ENCODE measurements at places on chromosomes 12 and 14. TPM values are rescaled to one million over a fixed set of nuclear protein-coding genes. Genes with fewer than 3 reads are reported as not detected.

GRCh38 chr12:4833524-4833923, 76.2 kb upstream of the KCNA1 start:
- no peaks in the 10 kb centered on the region for H3K4me1 ChIP-seq
- no peaks in the 10 kb centered on the region for H3K36me3 ChIP-seq
- H3K4me3 ChIP-seq = no peak overlapping the region
- no peak overlapping the region for H3K27ac ChIP-seq
- H3K27me3 ChIP-seq = peaks cover 27% of the 10 kb centered on the region

DNA sequence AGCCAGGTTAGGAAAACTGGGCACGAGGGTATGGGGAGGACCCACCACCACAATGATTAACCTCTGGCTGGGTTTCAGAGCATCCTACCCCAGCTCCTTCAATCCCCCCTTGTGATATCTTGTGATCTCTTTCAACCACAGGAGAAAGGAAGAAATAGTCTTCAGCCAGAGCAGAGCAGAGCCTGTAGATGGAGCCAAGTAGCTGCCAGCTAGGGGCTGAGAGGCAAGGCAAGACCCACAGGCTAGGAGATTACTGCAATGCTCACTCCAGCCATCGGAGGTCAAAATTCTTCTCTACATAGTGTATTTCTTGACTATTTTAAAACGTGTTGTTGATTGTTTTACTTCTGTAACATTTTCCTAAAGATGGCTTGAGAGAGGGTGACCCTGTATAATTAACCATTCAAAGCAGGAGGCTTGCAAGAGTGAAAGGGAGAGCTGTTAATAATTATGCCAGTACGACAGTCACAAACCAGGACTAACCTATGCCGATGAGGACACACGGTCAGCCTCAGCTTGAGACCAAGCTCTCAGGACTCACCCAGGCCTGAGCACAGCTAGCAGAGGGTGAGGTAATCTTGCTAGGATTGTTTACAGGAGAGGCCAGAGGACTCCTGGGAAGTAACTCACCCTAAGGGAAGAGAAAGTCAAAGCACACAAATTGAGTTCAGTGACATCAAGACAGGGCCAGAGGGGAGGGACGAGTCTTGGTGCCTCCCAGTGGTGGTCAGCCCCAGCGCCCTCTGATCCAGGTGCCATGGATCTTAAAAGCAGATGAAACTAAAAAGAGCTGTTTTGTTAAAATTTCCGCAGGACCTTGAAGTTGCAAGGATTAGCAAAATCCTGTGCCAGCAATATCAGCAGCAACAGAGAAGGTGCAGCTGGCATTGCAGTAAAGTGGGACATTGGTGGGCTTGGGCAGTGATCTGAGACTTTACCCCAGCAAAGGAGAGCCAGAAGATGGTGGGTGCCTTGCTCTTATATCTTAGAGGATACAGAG, 29.8 kb upstream of the CDKN3 start:
- no peaks in the 10 kb centered on the region for H3K27me3 ChIP-seq
- H3K27ac ChIP-seq = no peak overlapping the region
- peak; percentile 88 for DNase-seq
- H3K4me1 ChIP-seq = peaks cover 60% of the 10 kb centered on the region

GRCh38 chr12:112837629-112838197, 46.2 kb downstream of the RPH3A start:
- peaks cover 50% of the 10 kb centered on the region for H3K4me1 ChIP-seq
- DNase-seq = peak; percentile 91
- H3K27ac ChIP-seq = peak overlapping the region; percentile 97
- H3K27me3 ChIP-seq = no peaks in the 10 kb centered on the region

DNA sequence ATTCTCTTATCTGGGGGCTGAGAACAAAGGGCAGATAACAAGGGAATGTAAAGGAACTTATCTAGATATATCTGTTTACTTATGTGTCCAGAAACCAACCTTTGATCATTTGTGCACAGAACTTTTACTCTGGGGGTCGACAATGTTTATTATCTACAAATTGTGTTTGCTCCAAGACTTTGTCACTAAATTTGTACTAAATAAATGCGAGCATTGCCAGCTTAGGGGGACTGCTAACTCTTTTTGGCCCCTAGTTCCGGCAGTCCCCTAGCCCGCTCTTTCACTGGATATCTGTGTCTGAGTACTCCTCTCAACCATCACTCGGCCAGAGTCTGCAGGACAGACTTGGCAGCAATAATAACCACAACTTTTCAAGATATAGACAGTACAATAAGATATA, 88.2 kb downstream of the FSCB start:
- H3K4me3 ChIP-seq = no peak overlapping the region
- H3K4me1 ChIP-seq = no peaks in the 10 kb centered on the region
- H3K27ac ChIP-seq = no peak overlapping the region
- H3K36me3 ChIP-seq = no peaks in the 10 kb centered on the region
- no peak for DNase-seq
- no peaks in the 10 kb centered on the region for H3K27me3 ChIP-seq

RNASE3 gene
- not detected for total RNA-seq

ANO4 gene
- total RNA-seq = not detected

DNA sequence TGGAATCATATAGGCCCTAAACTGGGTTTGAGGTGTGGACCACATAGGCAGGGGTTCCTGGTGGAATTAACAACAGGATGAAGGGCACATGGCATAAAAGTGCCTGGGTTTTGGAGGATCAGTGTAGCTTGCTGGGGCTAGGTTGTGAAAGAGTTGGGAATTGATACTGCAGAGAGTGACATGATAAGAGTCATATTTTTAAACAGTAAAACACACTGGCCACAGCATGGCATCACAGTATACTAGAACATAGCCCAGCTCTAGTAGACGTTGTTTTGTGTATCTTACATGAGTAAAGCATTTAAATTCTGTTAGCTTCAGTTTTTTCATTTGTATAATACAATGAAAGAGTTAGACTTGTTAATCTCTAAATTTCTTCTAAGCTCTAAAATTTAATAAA, 102.0 kb downstream of the POLR3B start:
- H3K27me3 ChIP-seq = no peaks in the 10 kb centered on the region
- no peak for DNase-seq
- H3K27ac ChIP-seq = no peak overlapping the region
- H3K36me3 ChIP-seq = peaks cover 42% of the 10 kb centered on the region
- H3K4me3 ChIP-seq = no peak overlapping the region

- no peaks in the 10 kb centered on the region for H3K4me1 ChIP-seq
- H3K27me3 ChIP-seq = peaks cover 73% of the 10 kb centered on the region
- no peaks in the 10 kb centered on the region for H3K36me3 ChIP-seq
- DNase-seq = no peak
Measured at GRCh38 chr12:54708826-54709225, 60.7 kb upstream of the DCD start.

BIN2 gene
- not detected for total RNA-seq

RPS29 gene
- total RNA-seq = 1,420 TPM

AHNAK2 gene
- 25.0 TPM for total RNA-seq

DNA sequence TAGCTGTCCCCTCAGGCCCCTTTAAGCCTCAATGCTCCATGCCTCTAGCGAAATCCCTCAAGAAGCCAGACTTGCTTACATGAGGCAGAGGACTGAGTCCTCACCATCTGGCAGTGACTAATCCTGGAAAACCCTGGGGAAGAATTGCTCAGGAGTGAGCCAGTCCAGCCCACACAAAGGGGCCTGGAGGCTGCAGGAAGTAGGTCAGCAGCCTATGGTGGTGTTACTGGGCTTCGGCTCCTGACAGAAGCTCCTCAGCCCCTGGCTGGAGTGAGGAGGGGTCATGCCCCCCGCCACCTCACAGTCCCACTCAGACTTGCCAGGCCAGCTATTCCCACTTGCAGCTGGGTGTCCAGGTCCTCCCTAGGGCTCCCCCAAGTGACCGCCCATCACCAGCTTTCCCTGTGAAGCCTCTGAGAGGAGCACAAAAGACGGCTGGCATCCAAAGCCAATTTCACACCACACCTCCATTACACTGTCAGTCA, 250.5 kb downstream of the DPF3 start:
- H3K4me1 ChIP-seq = peaks cover 55% of the 10 kb centered on the region
- peak overlapping the region; percentile 76 for H3K27ac ChIP-seq
- peak; percentile 98 for DNase-seq
- no peaks in the 10 kb centered on the region for H3K27me3 ChIP-seq
- H3K36me3 ChIP-seq = peaks cover 6% of the 10 kb centered on the region

- no peaks in the 10 kb centered on the region for H3K4me1 ChIP-seq
- no peaks in the 10 kb centered on the region for H3K27me3 ChIP-seq
- H3K27ac ChIP-seq = no peak overlapping the region
Measured at GRCh38 chr14:84254290-84254689, 1275.7 kb upstream of the FLRT2 start.

GRCh38 chr12:116339062-116339461, 61.6 kb upstream of the MED13L start:
- no peaks in the 10 kb centered on the region for H3K36me3 ChIP-seq
- no peak overlapping the region for H3K4me3 ChIP-seq
- H3K27ac ChIP-seq = no peak overlapping the region
- DNase-seq = no peak
- 0 out of 2 replicates have a peak, but pooled peaks cover 3% of the 10 kb centered on the region for H3K4me1 ChIP-seq

GRCh38 chr12:58774731-58775130, 145.6 kb downstream of the LRIG3 start:
- H3K27me3 ChIP-seq = no peaks in the 10 kb centered on the region
- H3K27ac ChIP-seq = no peak overlapping the region
- H3K4me3 ChIP-seq = no peak overlapping the region
- H3K4me1 ChIP-seq = no peaks in the 10 kb centered on the region

- peaks cover 16% of the 10 kb centered on the region for H3K36me3 ChIP-seq
- H3K4me3 ChIP-seq = no peak overlapping the region
- H3K4me1 ChIP-seq = peaks cover 13% of the 10 kb centered on the region
- no peak for DNase-seq
- no peak overlapping the region for H3K27ac ChIP-seq
- H3K27me3 ChIP-seq = no peaks in the 10 kb centered on the region
Measured at GRCh38 chr12:55812088-55812487, 5.4 kb downstream of the SARNP start.

- no peak overlapping the region for H3K4me3 ChIP-seq
- H3K27ac ChIP-seq = peak overlapping the region; percentile 53
- no peaks in the 10 kb centered on the region for H3K36me3 ChIP-seq
Measured at GRCh38 chr12:3315201-3315661, 175.8 kb upstream of the PRMT8 start.

DNA sequence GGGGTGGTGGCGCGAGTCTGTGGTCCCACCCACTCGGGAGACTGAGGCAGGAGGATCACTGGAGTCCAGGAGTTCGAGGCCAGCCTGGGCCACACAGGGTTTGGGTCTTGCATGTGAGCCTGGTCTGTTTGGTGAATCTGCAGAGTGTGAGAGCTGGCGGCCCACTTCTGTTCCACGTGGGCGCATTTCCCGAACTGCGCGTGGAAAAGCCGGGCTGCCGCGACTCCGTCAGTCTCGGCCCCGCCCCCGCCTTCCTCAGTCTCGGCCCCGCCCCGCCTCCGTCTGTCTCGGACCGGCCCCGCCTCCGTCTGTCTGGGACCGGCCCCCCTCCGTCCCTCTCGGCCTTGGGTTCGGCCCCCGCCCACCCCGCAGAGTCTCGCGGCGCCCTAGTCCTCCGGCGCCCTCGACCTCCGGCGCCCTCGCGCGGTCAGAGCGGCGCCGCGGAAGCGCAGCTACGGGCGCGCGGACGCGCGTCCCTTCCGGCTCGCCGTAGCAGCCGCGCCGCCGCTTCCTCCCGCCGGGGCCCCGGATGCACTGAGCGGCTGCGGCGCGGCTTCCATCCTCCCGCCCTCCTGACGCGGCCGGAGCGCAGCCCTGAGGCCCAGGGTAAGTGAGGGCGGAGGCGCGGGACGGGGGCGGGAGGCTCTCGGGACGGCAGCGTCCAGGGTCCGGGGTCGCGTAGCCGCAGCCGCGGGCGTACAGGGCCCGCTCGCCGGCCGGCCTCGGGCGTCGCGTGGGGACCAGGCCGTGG, at the start of gene EP400:
TSS of gene EP400 (plus strand) at position 512 of the 751 bp plus-strand sequence. CDS start 10,678 bp downstream, outside the sequence.
- H3K36me3 ChIP-seq = no peaks in the 10 kb centered on the region
- H3K27me3 ChIP-seq = no peaks in the 10 kb centered on the region
- H3K27ac ChIP-seq = no peak within 1 kb of the TSS
- DNase-seq = peak; percentile 97
- H3K4me3 ChIP-seq = peak within 1 kb of the TSS; percentile 95

ERBB3 gene
- total RNA-seq = 40.6 TPM

- no peak overlapping the region for H3K4me3 ChIP-seq
- peaks cover 8% of the 10 kb centered on the region for H3K4me1 ChIP-seq
- H3K36me3 ChIP-seq = no peaks in the 10 kb centered on the region
- H3K27ac ChIP-seq = no peak overlapping the region
- no peak for DNase-seq
Measured at GRCh38 chr12:127169321-127170181, 1097.4 kb upstream of the TMEM132C start.

- no peaks in the 10 kb centered on the region for H3K27me3 ChIP-seq
- H3K4me3 ChIP-seq = no peak overlapping the region
- H3K36me3 ChIP-seq = no peaks in the 10 kb centered on the region
- H3K4me1 ChIP-seq = peaks cover 13% of the 10 kb centered on the region
- H3K27ac ChIP-seq = no peak overlapping the region
Measured at GRCh38 chr14:68667313-68667791, 125.5 kb downstream of the ZFP36L1 start.

DNA sequence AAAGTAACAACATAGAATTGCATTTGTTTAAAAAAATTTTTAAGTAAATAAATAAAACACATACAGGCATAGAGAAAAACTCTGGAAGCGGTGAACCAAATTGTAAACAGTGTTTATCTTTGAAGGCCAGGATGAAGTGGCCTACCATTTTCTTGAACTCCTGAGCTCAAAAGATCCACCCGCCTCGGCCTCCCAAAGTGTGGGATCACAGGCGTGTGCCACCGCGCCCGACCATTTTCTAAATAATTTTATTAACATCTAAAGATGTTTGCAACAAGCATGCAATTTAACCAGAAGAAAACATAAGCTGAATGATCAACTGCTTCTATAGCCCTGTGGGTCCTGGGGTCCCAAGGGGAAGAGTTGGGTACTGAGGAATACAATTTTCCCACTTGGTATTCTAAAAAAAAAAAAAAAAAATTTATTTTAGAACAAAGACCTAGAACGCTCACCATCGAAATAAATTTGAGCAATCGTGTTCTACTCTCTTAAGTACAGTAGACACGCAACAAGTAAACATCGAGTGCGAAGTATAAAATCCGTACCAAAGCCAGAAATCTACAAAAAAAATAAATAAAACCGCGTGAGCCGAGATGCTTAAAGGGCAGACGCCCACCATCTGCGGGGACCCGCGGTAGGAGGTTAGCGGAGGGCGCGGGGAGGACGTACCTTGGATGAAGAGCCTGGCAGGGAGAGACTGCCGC, 484 bp downstream of the MIS18BP1 start:
- no peaks in the 10 kb centered on the region for H3K36me3 ChIP-seq
- H3K4me1 ChIP-seq = peaks cover 23% of the 10 kb centered on the region
- peak overlapping the region; percentile 71 for H3K4me3 ChIP-seq
- H3K27me3 ChIP-seq = no peaks in the 10 kb centered on the region
- peak overlapping the region; percentile 84 for H3K27ac ChIP-seq
- peak; percentile 18 for DNase-seq

KIF26A gene
- 3.1 TPM for total RNA-seq

Data from PC-3 (cell line).